ENCODE measurements at places on chromosomes 5 and 9. TPM values are rescaled to one million over a fixed set of nuclear protein-coding genes. Genes with fewer than 3 reads are reported as not detected.

DNA sequence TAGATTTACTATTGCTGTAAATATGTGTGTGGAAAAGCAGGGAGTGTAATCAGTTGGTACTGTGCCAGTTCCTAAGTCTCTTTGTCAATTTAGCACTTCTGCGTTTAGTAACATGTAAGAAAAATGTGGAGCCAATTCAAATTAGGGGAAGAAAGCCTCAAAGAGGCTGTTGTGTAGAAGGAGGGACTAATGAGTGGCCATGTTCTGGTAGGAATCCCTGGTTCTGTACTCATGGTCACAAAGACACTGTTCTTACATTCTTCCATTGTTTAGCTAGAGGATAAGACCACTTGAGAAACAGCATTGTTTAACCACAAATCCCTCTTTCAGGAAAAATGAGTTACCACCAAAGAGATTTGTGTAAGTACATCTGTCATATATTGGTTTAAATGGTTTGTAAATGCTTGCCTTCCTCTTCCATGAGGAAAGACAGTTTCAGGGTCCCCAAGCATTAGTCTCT is 14.9 kb downstream of the ARHGEF28 start:
- no peak for DNase-seq
- no peaks in the 10 kb centered on the region for H3K36me3 ChIP-seq
- peaks cover 7% of the 10 kb centered on the region for H3K4me1 ChIP-seq
- H3K4me3 ChIP-seq: no peak overlapping the region
- H3K27me3 ChIP-seq: no peaks in the 10 kb centered on the region

GRCh38 chr5:3613726-3614125 is 18.1 kb downstream of the IRX1 start:
- DNase-seq: no peak
- H3K27ac ChIP-seq: no peak overlapping the region
- no peaks in the 10 kb centered on the region for H3K4me1 ChIP-seq
- H3K36me3 ChIP-seq: no peaks in the 10 kb centered on the region
- H3K27me3 ChIP-seq: no peaks in the 10 kb centered on the region
- no peak overlapping the region for H3K4me3 ChIP-seq

DNA sequence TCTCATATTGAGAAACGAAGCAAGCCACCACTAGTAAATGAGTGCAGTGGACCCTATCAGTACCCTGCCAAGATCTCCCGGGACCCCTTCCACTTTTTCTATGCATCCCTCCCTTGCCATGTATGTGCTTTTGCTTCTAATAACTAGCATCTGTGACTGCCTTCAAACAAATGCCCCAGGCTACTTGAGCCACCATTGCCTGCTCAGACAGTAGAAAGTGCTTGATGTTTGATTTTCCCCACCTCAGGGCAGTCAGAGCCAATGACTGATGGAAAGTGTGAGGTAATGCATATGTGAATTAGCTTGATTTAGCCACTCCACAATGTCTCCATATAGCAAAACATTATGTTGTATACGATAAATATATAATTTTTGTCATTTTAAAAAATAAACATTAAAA is 797.3 kb upstream of the ACO1 start:
- no peaks in the 10 kb centered on the region for H3K27me3 ChIP-seq
- H3K4me1 ChIP-seq: no peaks in the 10 kb centered on the region
- H3K36me3 ChIP-seq: no peaks in the 10 kb centered on the region

Gene FAM200C
- total RNA-seq: 6.1 TPM

- H3K27ac ChIP-seq: no peak overlapping the region
- no peak overlapping the region for H3K4me3 ChIP-seq
- H3K4me1 ChIP-seq: no peaks in the 10 kb centered on the region
- no peak for DNase-seq
- H3K36me3 ChIP-seq: no peaks in the 10 kb centered on the region
- H3K27me3 ChIP-seq: no peaks in the 10 kb centered on the region
Measured at GRCh38 chr5:67515020-67515689, 318.6 kb upstream of the CD180 start.

- no peaks in the 10 kb centered on the region for H3K36me3 ChIP-seq
- no peak overlapping the region for H3K27ac ChIP-seq
- no peak for DNase-seq
- no peak overlapping the region for H3K4me3 ChIP-seq
Measured at GRCh38 chr9:116175614-116176013, 22.0 kb downstream of the PAPPA start.

- H3K4me3 ChIP-seq: no peak overlapping the region
- H3K27ac ChIP-seq: no peak overlapping the region
- H3K36me3 ChIP-seq: no peaks in the 10 kb centered on the region
- no peaks in the 10 kb centered on the region for H3K4me1 ChIP-seq
- DNase-seq: no peak
Measured at GRCh38 chr9:84893419-84894128, 224.0 kb downstream of the NTRK2 start.

Gene LAMC3
- 26.4 TPM for total RNA-seq

GRCh38 chr9:124386201-124386600 is 29.0 kb downstream of the PSMB7 start:
- no peak overlapping the region for H3K27ac ChIP-seq
- DNase-seq: no peak
- H3K4me1 ChIP-seq: peaks cover 21% of the 10 kb centered on the region
- H3K27me3 ChIP-seq: no peaks in the 10 kb centered on the region
- H3K4me3 ChIP-seq: no peak overlapping the region

- no peaks in the 10 kb centered on the region for H3K27me3 ChIP-seq
- H3K4me1 ChIP-seq: no peaks in the 10 kb centered on the region
- H3K4me3 ChIP-seq: no peak overlapping the region
- no peak overlapping the region for H3K27ac ChIP-seq
- no peak for DNase-seq
Measured at GRCh38 chr9:21443849-21444625, 3.8 kb downstream of the IFNA1 start.

Gene FCN2
- not detected for total RNA-seq

- H3K27ac ChIP-seq: no peak overlapping the region
- no peak for DNase-seq
- no peaks in the 10 kb centered on the region for H3K27me3 ChIP-seq
- H3K36me3 ChIP-seq: no peaks in the 10 kb centered on the region
Measured at GRCh38 chr9:127258606-127259471, 5.7 kb upstream of the GARNL3 start.

DNA sequence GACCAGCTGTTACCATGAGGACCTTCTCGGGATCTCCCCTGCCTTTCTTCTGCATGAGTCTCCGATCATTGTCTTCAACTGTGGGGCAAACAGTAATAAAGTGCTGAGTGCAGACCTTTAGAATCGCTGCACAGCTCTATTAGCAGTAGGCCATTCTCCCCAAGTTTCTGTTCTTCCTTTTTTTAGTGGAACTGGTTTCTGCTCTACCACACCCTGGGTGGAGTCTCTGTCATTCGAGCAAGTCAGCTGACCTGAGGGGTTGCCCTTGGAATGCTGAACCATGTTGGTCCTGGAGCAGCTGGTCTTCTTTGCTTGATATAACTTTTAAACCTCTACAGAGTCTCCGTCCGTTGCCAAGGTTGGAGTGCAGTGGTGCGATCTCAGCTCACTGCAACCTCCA is 33.4 kb upstream of the GNPDA1 start:
- H3K36me3 ChIP-seq: no peaks in the 10 kb centered on the region
- no peaks in the 10 kb centered on the region for H3K4me1 ChIP-seq
- DNase-seq: no peak
- H3K27ac ChIP-seq: no peak overlapping the region

GRCh38 chr5:158007336-158007735 is 148.4 kb upstream of the CLINT1 start:
- H3K36me3 ChIP-seq: no peaks in the 10 kb centered on the region
- no peak for DNase-seq
- H3K4me3 ChIP-seq: no peak overlapping the region
- H3K4me1 ChIP-seq: no peaks in the 10 kb centered on the region

DNA sequence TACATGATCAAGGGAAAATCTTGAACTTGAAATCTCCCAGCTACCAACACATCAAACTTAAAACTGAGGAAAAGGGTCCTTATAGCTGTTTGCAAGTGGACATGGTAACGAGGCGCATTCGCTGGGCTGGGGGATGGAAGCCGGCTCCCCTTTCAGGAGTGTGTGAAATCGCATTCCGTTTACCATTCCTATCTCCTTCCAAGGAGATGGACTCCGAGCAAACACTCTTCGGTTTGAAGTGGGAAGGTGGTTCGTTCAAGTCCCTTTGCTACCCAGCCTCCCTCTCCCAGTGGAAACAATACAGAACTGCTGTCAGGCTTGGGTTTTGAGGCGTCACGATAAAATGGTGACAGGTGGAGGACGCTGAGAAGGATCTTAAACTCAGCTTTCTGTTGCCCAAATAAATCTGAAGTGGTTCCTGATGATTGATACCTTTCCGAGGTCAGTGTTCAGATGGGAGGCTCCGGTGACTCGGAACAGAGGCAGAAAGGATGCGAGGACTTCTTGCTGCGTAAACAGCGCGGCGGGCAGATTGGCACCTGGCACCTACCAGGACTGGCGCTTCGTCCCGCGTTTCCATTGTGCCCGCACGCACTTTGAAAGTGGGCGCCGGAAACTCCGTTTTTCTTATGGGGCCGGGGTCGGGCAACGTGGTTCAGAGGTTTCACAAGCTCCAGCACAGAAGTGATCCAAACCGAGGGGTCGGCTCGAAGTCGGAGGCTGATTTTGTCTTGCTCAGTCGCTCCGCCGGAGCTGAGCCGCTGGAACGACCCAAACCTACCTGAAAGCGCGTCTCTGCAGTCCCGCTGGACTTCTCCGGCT is 7.0 kb downstream of the MSX2 start:
- peaks cover 10% of the 10 kb centered on the region for H3K4me1 ChIP-seq
- H3K27ac ChIP-seq: no peak overlapping the region
- DNase-seq: no peak
- H3K27me3 ChIP-seq: peaks cover 88% of the 10 kb centered on the region
- H3K36me3 ChIP-seq: no peaks in the 10 kb centered on the region
- H3K4me3 ChIP-seq: no peak overlapping the region

DNA sequence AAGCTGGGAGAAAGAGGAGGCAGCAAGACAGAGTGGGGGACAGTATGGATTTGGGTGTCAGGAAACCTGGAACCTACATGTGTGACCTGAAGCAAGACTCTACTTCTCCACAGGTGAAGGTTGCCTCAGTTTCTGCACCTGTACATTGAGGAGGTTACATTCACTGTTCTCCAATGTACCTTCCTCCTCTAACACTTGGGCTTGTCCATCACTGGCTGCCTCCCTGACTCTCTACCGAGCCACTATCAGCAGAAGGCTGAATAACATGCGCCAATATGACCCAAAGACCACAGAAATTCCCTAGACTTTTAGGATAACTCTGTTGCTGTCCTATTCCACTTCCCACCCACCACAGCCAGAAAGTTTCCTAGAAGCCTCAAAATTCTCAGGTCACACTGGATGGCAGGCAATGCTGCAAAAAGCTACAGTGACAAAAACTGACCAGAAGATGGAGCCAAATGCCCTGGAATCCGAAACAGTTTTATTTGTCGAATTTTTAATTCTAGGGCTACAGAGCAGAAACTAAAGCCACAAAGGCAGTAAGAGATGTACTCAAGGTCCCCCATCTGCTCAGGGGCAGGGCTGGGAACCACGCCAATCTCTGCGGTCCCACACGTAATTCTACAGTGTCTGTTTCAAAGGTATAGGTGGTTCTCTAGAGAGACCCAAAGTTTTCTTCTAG is 64.4 kb downstream of the FAM114A2 start:
- no peaks in the 10 kb centered on the region for H3K27me3 ChIP-seq
- no peaks in the 10 kb centered on the region for H3K36me3 ChIP-seq
- H3K4me3 ChIP-seq: no peak overlapping the region
- H3K27ac ChIP-seq: no peak overlapping the region
- DNase-seq: no peak
